ENCODE measurements at places on chromosomes 1 and 21.
A peak's percentile ranks its signal among the peaks of the same experiment; 100 is the strongest.

- DNase-seq = no peak
These were observed 383 bp upstream of the PRRX1 start for GRCh38 chr1:170663404-170664092.

- DNase-seq = no peak
These were observed 40.4 kb downstream of the LIN9 start for GRCh38 chr1:226268421-226269124.

- DNase-seq = no peak
These were observed 1.4 kb upstream of the ANKRD13C start for GRCh38 chr1:70355920-70356319.

DNA sequence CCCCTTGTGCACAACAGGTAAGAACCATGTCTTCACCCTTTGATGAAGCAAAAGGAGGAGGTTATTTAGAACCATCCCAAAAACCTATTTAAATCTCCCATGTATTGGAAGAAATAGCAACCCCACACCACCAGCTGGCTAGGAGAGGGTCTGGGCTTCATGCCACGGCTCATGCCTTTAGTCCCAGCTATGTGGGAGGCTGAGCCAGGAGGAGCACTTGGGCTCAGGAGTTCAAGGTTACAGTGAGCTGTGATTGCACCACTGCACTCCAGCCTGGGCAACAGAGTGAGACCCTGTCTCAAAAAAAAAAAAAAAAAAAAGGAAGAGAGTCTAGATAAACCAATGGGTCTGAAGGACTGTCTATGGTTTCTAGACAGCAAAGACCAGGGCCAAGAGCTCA is 197.9 kb upstream of the COA6 start:
- DNase-seq = no peak

GRCh38 chr1:59475737-59476136 is 178.8 kb downstream of the FGGY start:
- DNase-seq = no peak

GRCh38 chr21:15414057-15414456 is 315.7 kb upstream of the USP25 start:
- DNase-seq = no peak

- DNase-seq = no peak
These were observed 161.8 kb upstream of the NFIA start for GRCh38 chr1:60920561-60920960.

DNA sequence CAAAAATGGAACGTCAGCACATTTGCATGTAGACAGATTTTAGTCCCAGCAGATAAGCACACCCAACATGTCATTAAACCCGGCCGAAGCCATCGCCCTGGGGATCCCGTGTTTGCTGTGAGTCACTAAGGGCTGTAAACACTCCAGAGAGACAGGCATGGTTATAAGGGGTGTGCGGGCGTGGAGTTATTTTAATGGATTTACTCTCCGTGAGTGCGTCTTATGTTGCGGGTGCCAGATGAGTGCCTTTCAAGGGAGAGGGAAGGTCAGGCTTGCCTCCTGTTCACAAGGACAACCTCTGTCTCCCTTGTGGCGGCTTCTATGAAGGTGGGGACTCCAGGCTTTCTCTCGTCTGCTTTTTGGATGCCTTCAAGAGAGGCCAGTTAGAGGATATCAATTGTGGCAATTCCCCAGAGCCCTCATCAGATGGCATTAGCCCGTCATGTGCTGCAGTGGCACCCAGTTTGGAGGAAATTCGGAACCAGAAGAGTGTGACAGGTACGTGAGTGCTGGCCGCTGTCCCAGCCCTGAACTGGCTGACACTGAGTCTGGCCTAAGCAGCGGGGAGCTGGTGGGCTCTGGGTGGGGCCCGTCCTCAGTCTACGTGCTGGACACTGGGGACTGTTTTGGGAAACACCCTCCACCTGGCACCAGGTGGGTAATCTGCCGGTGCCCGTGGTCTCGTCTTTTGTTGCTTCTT is 223.8 kb upstream of the TMEM51 start:
- DNase-seq = no peak

DNA sequence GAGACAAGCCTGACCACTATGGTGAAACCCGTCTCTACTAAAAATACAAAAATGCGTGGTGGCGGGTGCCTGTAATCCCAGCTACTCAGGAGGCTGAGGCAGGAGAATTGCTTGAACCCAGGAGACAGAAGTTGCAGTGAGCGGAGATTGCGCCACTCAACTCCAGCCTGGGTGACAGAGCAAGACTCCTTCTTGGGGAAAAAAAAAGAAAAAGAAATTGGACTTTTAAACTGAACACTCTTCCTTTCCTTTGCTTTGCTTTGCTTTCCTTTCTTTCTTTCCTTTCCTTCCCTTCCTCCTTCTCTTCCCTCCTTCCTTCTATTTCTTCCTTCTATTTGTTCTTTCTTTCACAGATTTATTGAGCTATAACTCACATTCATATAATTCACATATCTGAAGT is 43.3 kb upstream of the PUM1 start:
- DNase-seq = no peak

GRCh38 chr1:209585672-209586071 is 2.2 kb downstream of the CAMK1G start:
- peak; percentile 80 for DNase-seq

DNA sequence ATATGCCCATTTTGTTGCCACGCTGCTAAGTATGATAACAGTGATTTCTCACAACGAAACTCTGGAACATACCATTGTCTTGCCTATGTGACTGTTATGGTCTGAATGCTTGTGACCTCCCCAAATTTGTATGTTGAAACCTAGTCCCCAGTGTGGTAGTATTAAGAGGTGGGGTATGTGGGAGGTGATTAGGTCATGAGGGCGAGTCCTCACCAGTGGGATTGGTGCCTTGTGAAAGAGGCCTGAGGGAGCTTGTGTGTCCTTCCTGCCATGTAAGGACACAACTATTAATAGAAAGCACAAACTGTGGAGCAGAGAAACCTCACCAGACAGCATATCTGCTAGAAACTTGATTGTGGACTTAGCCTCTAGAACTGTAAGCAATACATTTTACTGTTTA is 84.6 kb downstream of the SELENOF start:
- no peak for DNase-seq

GRCh38 chr1:156060937-156061636 is at the start of gene RAB25:
TSS of gene RAB25 (plus strand) at chr1:156061160. CDS start at chr1:156061401, 241 bp downstream.
- no peak for DNase-seq

- no peak for DNase-seq
These were observed 7.3 kb downstream of the SYTL1 start for GRCh38 chr1:27348861-27349783.

DNA sequence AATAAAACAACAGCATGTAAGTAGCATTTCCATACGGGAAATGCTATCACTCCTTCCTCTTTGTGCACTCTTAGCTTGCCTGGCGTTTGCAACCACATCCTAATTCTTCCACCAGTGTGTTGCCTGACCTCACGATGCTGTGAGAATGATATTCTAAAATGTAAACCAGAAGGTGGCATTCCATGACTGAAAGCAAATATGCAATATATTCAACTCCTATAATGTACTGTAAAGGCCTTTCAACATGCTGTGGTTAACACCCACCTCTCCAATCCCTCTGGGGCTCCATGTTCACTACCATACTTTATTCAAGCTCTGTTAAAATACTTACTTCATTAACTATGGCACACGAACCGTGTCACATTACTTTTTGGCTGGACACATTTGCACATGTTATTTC is 420.6 kb upstream of the DEPDC1 start:
- no peak for DNase-seq

DNA sequence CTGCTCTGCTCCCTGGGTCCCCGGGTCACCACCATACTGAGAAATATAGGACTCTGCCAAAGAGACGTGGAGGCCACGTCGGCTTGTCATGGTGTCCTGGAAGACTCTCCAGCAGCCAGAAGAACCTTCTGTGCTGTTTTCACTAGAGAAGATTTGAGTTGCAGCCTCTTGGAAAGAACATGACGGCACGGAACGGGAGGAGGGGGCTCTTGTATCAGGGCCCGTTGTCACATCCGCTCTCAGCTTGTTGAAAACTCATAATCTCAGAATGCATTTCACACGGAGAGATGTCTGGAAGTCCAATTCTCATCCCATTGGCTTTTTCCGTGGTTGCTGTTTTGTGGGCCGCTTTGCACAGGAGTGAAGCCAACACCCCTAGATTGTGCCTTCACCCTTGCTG is 39.4 kb upstream of the FAM3B start:
- no peak for DNase-seq

GRCh38 chr1:12434686-12435085 is 183.3 kb downstream of the DHRS3 start:
- DNase-seq = no peak

GRCh38 chr21:44946254-44947041 is 6.6 kb downstream of the SLX9 start:
- no peak for DNase-seq

GRCh38 chr1:66183400-66183799 is 350.6 kb upstream of the SGIP1 start:
- no peak for DNase-seq

- DNase-seq = no peak
These were observed 41.3 kb downstream of the ZBTB18 start for GRCh38 chr1:244092293-244092963.

DNA sequence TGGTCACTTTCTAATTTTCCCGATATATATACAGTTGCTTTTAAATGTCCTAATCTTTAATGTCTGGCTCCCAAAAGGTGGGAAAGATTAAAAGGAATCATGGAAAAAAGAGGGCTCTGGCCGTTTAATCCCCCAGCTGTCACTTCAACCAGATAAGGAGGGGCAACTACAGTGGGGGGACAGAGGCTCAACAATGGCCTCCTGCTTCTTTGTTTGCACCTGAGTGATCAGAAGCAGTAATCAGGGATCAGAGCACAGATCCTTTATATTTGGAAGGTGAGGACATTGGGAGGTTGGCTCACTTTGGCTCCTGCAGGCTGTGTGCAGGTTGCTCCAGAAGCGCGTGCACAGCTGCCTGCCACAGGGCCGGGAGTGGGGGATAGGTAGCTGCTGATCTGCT is 212.8 kb downstream of the FMN2 start:
- DNase-seq = no peak

DNA sequence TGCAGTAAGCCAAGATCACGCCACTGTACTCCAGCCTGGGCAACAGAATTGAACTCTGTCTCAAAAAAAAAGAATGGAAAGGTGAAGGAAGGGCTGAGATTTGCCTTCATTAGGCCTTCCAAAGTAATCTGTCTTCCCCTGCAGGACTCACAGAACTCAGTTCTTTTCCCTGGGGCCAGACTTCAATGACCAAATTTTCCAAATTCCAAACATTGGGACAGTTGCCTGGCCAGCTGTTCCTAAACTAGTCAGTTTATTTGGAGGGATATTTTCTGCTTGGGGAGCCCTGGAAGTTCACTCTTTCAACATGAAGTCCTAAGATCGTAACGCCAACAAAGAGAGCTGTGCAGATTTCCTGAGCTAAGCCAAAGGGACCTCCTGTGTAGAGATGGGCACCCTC is 5.4 kb upstream of the DEDD start:
- DNase-seq = no peak

DNA sequence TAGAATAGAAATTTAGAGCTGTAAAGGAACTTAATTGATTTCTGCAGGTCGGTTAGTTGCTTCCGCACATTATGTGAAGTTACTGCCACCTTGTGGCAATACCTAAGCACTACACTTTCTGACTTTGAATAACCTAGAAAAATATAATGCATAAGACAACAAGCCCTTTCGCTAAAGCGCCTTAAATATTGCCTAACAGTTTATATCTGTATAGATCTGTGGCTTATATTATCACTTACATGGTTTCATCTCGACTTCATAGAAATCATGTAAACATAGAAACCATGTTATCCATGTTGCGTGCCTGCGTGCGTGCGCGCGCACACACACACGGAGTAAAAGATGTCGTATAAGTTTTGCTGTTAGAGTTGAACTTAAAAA is 10.9 kb upstream of the IFI16 start:
- peak; percentile 53 for DNase-seq

GRCh38 chr1:87464022-87464490 is 135.4 kb downstream of the LMO4 start:
- no peak for DNase-seq

DNA sequence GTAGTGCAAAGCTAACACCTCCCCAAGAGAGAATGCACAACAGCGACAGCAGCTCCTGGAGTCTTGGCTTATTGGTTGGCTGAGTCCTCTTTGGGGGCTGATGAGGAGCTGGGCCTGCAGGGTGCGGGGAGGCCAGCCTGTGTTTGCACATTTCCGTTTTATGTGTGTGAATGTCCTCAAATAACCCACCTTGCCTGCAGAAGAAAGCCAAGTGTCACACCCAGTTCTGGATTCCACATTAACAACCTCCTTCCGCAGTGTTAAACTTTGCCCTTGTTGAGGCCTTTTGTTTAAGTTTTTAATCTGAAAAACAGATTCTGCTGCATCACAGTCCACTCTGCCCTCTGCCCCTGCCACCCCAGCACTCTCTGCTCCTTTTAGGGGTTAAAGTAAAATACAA is 274.5 kb downstream of the TM2D1 start:
- no peak for DNase-seq

DNA sequence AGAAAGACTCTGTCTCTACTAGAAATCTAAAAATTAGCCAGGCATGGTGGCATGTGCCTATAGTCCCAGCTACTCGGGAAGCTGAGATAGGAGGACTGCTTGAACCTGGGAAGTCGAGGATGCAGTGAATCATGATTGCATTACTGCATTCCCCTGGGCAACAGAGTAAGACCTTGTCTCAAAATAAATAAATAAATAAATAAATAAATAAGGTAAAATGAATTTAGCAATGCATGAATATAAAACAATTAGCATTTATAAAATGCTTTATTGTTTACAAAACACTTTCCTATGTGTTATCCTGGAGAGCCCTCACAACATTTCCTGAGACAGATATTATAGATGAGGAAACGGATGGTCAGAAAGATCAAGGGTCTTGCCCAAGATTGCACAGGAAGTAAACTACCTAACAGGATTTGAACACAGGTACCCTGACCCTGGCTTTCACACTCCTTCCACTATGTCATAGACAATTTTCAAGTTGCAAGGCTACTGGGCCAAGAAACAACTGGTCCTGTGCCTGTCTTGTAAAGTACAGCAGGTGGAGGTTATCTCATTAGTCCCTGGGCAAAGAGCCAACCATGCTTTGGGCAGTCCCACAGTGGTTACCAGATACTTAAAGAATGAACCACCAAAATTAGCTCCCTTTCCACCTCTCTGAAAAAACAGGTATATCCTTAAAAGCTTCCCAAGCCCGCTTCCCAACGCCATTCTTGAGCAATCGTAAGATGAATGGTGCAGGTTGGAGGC is 15.4 kb upstream of the VSIG8 start:
- no peak for DNase-seq

GRCh38 chr1:221532071-221532773 is 209.7 kb downstream of the DUSP10 start:
- DNase-seq = no peak
